ENCODE measurements at places on chromosomes 6 and 20. TPM values are rescaled to one million over a fixed set of nuclear protein-coding genes. Genes with fewer than 3 reads are reported as not detected.

- DNase-seq, result no peak
Observed at GRCh38 chr6:158519300-158519699, 40.6 kb upstream of the TMEM181 start.

GRCh38 chr6:2863901-2864300, 22.2 kb upstream of the SERPINB1 start:
- DNase-seq, result no peak

- no peak for DNase-seq
Observed at GRCh38 chr6:137792160-137793033, 74.7 kb upstream of the TNFAIP3 start.

SYNJ2 gene
- 8.7 TPM for polyA plus RNA-seq

UBE2J1 gene
- 36.0 TPM for polyA plus RNA-seq

ACOT8 gene
- 41.0 TPM for polyA plus RNA-seq

RAET1L gene
- not detected for polyA plus RNA-seq

Data from CD8-positive, alpha-beta memory T cell (primary cell).